ENCODE measurements at places on chromosomes 6 and 20.

DNA sequence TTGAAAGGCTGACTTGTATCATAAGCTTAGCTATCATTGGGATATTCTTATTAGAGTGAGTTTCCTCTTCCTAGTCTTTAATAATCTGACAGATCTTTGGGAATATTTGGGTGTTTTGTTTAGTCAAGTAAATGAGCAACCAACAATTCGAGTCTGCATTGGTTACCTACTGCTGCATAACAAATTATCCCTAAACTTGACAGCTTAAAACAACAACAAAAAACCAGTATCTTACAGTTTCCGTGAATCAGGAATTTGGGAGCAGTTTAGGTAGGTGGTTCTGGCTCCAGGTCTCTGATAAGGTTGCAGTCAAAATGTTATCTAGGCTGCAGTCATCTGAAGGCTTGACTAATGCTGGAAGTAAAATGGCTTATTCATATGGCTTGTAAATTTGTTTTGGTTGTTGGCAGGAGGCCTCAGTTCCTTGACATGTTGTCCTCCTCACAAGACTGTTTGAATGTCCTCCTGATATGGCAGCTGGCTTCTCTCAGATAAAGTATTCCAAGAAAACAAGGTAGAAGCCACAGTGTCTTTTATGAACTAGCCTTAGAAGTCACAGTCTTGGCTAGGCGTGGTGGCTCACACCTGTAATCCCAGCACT lies 7.2 kb downstream of the GTF3C6 start:
- H3K4me3 ChIP-seq: no peak overlapping the region
- DNase-seq: no peak
- H3K27ac ChIP-seq: no peak overlapping the region
- no peaks in the 10 kb centered on the region for H3K27me3 ChIP-seq
- H3K36me3 ChIP-seq: peaks cover 75% of the 10 kb centered on the region

- H3K27ac ChIP-seq: peak overlapping the region; percentile 78
- H3K27me3 ChIP-seq: no peaks in the 10 kb centered on the region
- DNase-seq: no peak
- no peaks in the 10 kb centered on the region for H3K4me1 ChIP-seq
- H3K4me3 ChIP-seq: peak overlapping the region; percentile 2
Measured at GRCh38 chr6:162377735-162378134, 349.8 kb downstream of the PRKN start.

GRCh38 chr6:144364782-144365181 lies 79.6 kb downstream of the UTRN start:
- no peaks in the 10 kb centered on the region for H3K4me1 ChIP-seq
- no peak overlapping the region for H3K27ac ChIP-seq
- H3K27me3 ChIP-seq: no peaks in the 10 kb centered on the region

DNA sequence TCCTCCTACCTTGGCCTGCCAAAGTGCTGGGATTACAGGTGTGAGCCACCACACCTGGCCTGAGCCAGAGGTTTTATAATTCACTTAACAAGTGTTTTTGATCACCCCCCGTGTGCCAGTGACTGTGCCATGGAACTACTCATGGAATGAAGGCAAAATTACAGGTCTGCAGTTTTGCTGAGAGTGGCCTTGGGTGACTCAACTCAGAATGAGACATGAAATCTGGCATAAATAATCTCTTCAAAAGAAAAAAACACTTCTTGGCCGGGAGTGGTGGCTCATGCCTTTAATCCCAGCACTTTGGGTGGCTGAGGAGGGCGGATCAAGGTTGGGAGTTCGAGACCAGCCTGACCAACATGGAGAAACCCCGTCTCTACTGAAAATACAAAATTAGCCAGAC lies 166.9 kb upstream of the SALL4 start:
- H3K36me3 ChIP-seq: no peaks in the 10 kb centered on the region
- H3K4me1 ChIP-seq: no peaks in the 10 kb centered on the region

DNA sequence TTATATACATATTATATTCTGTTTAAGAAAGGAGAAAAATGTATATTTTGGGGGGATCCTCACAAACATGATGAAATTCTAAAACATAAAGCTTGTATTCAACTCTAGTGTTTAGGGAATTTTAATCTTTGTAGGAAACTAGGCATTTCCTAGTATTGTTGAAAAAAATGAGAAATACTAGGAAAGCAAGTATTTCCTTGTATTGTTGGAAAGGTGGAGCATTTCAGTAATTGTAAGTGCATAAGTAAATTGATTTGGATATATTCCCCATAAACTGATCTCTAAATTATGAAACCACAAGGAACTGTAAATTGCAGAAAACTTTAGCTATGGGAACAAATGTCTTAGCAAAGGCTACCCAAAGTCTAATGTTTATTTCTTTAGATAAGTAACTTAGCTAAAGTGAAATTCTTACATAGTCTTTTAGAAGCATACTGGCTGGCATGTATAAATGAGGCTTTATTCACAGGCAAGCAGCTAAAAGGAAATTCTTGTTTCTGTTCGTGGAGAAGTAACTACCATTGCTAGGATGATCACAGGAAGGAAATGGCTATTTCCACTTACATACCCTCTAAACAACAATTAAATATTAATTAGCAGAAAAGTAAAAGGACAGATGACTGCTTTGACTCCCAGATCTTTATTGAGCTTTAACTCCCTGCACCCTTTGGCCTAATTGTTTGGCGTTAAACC lies 19.9 kb upstream of the NRN1 start:
- no peaks in the 10 kb centered on the region for H3K36me3 ChIP-seq
- DNase-seq: no peak
- no peaks in the 10 kb centered on the region for H3K4me1 ChIP-seq
- no peaks in the 10 kb centered on the region for H3K27me3 ChIP-seq

GRCh38 chr6:151461673-151462072 lies 9.7 kb upstream of the RMND1 start:
- no peaks in the 10 kb centered on the region for H3K27me3 ChIP-seq
- peaks cover 27% of the 10 kb centered on the region for H3K36me3 ChIP-seq
- H3K4me3 ChIP-seq: no peak overlapping the region
- no peak overlapping the region for H3K27ac ChIP-seq
- peaks cover 3% of the 10 kb centered on the region for H3K4me1 ChIP-seq

GRCh38 chr6:161949531-161949930 lies 675.7 kb upstream of the AGPAT4 start:
- H3K36me3 ChIP-seq: no peaks in the 10 kb centered on the region
- H3K4me3 ChIP-seq: no peak overlapping the region
- H3K27me3 ChIP-seq: no peaks in the 10 kb centered on the region
- H3K4me1 ChIP-seq: no peaks in the 10 kb centered on the region

DNA sequence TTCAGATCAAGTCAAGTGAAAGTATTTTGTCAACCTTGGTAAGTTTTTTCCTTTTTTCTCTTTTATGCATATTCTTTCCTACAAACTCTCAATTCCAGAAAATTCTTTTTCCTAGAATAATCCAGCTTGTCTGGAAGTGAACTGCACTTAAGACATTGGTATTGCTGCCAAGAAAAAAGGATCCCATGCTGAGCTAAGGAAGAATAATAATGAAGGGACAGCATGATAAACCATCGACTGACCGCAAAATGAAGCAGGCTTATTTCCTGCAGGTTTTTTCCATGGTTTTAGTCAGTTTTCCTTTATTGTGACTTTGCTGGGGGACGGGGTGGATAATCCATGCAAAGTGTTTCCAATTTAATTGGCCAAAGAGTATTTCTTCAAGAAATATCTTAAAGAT lies 857.6 kb upstream of the SLC35B3 start:
- H3K4me3 ChIP-seq: no peak overlapping the region
- DNase-seq: no peak
- H3K27me3 ChIP-seq: no peaks in the 10 kb centered on the region
- H3K36me3 ChIP-seq: no peaks in the 10 kb centered on the region

Measured in tibial artery (tissue), 4 donors.